ENCODE measurements at places on chromosomes 1 and 21.

GRCh38 chr1:26580116-26580515 lies 50.6 kb downstream of the RPS6KA1 start:
- no peak for DNase-seq

DNA sequence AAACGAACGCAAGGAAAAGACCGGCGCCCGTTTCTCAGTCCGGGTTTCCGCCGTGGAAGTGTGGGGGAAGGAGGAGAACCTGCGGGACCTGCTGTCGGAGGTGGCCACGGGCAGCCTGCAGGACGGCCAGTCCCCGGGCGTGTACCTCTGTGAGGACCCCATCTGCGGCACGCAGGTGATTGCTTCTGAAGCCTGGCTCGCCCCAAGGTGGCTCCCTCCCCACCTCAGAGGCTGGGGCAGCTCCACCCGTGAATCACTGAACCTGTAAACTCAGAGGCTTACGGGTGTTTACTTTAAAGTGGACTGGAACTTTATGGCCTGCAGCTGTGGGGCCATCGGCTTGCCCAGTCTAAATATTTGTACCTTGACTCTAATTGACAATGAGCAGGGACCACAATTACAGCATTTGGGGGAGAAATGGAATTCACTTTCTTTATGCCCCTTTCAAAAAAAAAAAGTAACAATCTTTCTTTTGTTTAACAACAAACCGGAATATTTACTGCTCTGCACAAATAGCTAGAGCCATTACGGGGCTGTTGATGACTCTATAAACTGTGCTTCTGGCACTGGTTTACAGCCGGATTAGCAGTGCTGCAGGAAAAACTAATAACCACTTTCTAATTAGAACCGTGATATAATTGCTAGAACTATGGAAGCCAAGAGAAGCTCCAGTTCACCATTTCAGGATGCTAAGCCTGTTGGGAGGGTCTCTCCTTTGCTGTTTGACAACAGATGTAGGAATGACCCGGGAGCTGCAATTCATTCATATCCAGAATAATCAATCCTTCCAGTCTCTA lies 454.8 kb downstream of the KIF26B start:
- DNase-seq, result no peak

GRCh38 chr1:202656951-202657646 lies 53.2 kb downstream of the SYT2 start:
- DNase-seq, result no peak

GRCh38 chr1:200890818-200891773 lies 3.6 kb upstream of the INAVA start:
- DNase-seq, result no peak

DNA sequence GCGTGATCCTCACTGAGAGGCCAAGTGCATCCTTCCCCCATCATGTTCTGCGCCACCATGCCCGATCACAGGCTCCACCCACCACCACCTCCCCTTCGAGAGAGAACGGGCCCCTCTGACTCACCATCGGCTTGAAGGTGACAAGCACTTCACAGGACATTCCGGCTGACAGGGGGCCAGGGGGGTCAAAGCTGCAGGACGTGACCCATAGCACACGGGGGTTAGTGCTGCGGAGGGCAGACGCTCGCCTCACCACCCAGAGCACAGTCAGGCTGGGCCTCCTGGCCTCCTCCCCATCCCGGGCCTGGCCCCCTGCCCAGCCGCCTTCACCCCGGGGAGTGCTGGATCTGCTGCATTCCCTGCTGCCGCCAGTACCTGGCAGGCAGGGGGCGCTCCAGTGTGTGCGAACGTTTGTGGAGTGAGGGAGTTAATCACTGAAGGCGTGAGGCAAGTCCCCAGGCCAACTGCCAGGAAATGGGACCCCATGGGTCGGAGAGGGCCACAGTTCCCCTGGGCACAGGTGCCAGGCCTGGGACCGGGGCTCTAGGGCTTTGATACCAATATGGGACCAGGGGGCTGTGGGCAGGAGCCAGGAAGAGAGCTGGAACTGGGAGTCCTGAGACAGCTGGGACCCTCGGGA lies 40.9 kb upstream of the TMEM52 start:
- peak; percentile 59 for DNase-seq

- no peak for DNase-seq
Observed at GRCh38 chr1:115300087-115300876, 37.8 kb downstream of the NGF start.

DNA sequence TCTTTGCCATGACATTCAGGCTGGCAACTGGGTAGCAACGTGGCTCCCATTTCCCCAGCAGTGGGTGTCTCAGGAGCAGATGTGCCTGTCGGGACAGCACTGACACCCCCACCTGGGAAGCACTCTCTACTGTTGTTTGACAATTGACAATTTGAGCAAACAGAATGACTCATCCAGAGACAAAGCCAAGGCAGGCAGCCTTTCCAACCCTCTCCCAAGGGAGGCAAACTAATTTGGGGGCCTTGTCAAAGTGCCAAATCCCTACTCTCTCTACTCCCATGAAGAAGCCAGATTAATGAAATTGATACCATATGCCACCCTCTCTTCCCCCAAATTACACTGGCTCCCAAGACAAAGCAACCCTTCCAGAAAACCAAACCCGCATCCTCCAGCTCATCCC lies 65.6 kb downstream of the GRIK3 start:
- peak; percentile 78 for DNase-seq

DNA sequence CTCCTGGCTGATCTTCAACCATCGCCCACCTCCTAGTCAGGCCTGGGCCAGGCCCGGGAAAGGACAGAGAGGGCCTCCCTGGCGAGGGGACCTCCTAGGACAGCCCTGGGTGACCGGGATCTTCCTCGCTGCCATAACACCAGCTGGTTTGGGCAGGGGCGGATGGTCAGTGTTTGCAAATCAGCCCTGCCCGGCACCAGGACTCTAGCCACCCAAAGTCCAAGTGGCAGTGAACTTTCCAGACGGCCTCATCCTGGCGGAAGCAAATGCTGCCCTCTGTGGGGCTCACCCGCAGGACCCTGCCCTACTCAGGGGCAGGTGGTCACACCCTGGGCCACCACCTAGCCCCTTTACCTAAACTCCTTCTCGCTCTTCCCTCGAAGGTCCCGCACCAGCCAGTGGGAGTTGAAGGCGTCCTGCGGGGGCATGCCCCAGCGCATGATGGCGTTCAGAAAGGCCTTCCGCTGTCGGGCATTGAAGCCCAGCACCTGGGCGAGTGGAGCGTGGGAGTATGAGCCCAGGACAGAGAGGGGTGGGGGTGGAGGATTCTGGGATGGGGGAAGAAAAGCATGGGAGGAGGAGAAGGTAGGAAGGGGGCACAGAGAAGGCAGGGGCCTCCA lies 55.3 kb downstream of the CHD5 start:
- DNase-seq, result no peak

DNA sequence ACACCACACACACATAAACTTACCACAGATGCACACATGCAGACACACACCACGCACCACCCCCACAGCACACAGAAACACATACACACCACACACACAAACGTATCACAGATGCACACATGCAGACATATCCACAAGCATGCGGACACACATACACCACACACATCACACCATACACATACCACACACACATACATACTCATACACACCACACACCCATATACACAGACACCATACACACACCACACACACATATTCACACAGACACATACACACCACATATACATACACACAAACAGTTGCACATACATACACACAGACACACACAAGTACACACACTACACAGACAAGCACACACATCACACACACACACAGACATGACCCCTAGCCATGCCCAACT lies 37.5 kb upstream of the PDE9A start:
- no peak for DNase-seq

GRCh38 chr1:45044916-45045315 lies 32.9 kb downstream of the UROD start:
- no peak for DNase-seq

- no peak for DNase-seq
Observed at GRCh38 chr1:46193984-46194570, 4.2 kb downstream of the POMGNT1 start.

DNA sequence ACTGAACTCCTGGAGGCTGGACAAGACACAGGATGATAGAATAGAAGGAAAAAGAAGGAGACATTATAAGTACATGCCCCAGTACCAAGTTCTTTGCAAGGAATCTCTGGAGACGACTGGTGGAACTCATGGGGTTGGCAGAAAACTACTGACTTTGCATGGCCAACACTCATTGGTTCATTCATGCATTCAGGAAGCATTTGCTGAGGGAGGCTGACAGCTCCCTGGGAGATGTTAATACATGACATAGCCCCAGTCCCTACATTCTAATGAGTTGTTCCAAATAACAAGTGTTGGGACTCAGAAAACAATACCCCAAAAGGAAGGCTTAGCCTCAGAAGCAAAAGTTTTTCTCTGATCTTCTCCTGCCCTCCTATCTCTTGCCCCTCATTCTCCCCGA lies 172.8 kb upstream of the IRF2BP2 start:
- no peak for DNase-seq

DNA sequence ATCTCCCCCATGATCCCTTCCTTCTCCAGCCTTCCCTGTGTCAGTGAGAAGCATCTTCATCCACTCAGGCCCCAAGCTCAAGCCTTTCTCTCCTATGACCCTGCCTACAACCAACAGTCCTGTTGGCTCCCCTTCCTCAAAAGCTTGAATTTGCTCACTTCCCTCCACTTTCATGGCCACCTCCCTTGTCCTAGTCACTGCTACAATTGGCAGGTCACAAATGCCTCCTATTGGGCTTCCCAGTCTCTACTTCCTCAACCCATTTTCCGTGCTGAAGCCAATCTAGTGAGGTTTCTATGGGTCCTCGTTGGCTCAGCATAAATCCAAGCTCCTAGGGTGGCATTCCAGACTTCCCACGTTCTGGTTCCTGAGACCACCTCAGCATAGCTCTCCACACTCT lies 40.2 kb upstream of the SLC6A9 start:
- DNase-seq, result no peak

DNA sequence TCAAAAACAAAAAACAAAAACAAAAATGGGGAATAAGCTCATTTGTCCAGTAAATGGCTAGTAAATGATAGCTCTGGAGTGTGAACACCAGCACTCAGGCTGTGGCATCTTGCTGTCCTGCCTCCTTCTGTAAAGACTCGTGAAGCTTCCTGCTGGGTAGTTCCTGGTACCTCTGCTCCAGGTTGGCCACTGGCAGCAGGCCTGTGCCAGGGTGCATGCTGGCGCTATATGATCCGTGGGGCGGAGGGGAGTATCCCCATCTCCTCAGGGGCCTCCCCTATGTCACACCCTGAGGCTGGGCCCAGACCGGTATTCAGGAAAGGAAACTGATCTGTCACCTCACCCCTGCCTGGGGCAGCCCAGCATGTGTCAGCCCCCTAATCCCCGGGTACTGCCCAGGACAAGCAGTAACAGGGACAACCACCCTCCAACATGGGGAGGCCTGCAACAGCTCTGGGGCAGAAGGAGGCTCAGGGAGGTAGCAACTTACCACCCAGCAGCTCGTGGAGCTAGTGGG lies 14.1 kb downstream of the ALPL start:
- DNase-seq, result no peak

GRCh38 chr1:9382643-9383491 lies 90.2 kb downstream of the SPSB1 start:
- no peak for DNase-seq

GRCh38 chr1:172697534-172698002 lies 38.7 kb downstream of the FASLG start:
- DNase-seq, result no peak

DNA sequence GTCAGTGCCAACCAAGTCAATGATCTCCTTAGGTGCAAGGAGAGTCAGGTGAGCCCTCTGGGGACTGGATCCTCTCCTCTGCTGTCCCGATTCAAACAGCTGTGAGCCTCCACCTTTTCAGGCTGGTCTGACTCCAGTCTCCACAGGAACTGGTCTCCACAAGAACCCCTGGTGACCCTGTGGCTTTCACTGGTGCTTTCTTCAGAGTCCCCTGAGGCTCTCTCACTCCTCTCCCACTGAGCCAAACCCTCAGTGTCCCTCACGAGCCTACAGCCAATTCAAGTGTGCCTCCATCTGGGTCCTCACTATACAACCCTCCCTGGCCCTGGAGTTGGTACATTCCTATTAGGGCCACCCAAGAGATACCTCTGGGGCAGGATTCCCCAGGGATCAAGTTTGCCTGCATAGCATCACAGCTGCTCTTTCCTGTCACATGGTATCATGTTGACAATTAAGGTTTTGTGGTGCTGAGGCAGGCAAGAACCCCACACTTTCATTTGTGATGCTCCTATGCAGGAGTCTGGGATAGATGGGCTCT lies 5.2 kb upstream of the NGF start:
- no peak for DNase-seq

DNA sequence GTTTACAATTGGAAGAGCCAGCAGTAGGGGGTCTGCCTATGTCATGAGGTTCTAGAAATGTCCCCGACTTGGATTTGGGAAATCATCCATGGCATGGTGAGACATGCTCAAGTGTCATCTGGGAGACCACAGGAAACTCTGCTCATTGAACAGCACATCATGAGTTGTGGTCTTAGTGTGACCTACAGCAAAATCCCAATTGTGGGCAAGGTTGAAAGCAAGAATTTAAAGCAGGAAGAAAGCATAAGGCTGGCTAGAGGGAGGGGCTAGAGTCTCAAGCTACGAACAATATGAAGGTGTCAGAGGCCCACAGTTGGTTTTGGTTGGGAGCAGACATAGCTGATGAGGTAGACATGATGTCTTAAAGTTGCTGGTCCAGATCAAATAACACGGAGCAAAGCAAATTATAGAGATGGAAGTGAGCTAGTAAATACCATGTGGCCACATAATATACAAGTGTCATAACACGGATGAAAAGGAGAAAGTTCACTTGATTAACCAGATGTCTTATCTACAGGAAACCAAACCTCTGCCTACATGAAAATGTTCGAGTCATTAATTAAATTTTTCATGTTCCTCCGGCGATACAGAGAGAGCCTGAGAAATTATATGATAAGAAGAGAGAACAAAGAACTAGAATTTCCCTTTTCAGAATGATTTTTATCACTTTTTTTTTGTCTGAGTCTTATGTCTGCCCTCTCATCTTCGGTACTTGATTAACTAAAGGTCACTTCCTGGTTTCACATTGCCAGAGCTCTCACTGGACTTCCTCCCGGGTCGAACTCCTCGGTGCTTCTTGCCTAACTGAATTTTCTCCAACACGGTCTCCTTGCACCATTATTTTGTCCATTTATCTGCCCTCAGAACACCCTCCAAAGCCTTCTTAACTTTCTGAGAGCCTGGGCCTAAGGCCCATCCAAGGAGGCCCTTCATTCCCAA lies 67.5 kb upstream of the DUSP10 start:
- DNase-seq, result no peak

DNA sequence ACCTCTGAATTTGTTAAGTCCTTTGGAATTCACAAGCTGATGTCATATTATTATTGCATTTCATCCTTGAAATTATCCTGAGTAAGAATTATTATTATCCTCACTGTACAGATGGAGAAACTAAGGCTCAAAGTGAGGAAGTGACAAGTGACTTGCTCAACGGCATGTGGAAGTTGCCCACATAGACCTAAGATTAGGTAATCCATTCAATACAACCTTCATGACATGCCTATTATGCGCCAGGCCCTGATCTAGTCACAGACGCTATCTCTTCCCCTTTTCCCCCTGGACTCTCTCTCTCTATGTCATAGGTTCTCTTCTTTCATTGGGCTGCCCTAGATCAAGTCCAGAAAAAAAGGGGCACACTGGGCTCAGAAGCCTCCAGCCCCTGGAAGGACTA lies 84.9 kb upstream of the KCNK2 start:
- no peak for DNase-seq

All from NCI-H1417 (cell line).